IMR-90 (cell line): ENCODE measurements at places on chromosomes 5 and 9. TPM values are rescaled to one million over a fixed set of nuclear protein-coding genes. Genes with fewer than 3 reads are reported as not detected.

DNA sequence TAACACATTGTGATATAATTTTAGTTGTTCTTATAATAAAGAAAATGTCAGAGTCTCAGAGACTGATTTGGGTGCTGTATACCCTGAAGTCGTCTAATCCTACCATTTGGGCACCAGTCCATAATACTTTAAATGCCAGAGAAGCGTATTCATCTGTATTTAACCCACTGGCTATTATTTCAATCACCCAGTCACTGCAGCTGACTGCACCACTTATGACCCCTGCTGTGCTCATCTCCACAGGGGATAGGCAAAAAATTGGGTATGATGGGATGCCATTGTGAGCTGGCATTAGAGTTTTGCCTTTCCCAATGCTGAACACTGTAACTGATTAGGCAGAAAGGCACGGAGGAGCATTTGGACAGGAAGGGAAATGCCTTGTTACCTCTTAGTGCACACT lies 599.7 kb downstream of the CAAP1 start:
- DNase-seq: peak; percentile 52

Gene PLAC8L1
- not detected in 2 replicates for total RNA-seq

DNA sequence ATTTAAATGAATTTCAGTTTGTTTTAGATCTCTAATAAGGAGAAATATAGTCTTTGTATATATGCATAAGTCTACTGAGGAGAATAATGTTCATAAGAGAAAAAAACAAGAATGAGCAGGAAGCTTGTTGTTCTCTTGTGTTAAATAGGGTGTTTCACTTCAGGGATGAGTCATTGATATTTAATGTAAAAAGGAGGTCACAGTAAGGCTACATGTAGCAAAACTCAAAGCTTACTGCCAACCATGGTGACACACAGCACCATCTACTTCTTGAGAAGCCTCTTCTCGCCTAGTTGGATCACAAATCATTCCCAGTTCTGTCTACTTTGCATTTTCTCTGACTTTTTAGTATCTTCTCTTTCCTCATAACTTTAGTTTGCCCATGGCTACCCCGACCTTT lies 1466.0 kb upstream of the C9orf72 start:
- DNase-seq: no peak

GRCh38 chr9:6793203-6793602 lies 35.4 kb downstream of the KDM4C start:
- no peak for DNase-seq

Gene PTPN3
- total RNA-seq: 0.72 and 0.83 TPM in 2 replicates

- DNase-seq: peak; percentile 78
Measured at GRCh38 chr5:176784218-176785165, 25.9 kb upstream of the UNC5A start.

Gene ANKRD34B
- total RNA-seq: not detected in 2 replicates

DNA sequence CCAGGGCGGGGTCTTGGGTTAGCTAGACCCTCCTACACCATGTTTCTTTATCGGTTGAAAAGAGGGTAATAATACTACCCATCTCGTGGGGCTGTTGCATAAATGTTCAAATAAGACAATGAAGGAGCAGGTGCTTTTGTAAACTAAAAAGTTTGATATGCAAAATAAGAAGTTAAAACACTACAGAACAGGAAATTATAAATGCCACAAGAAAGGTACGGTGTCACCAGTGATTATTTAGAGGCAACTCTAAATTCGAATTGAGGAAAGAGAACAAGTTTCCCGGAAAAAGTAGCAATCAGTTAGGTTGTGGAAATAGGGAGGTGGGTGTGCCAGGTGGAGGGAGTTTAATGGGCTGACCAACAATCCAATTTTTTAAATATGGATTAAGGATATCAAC lies 2.5 kb upstream of the PHF19 start:
- no peak for DNase-seq

DNA sequence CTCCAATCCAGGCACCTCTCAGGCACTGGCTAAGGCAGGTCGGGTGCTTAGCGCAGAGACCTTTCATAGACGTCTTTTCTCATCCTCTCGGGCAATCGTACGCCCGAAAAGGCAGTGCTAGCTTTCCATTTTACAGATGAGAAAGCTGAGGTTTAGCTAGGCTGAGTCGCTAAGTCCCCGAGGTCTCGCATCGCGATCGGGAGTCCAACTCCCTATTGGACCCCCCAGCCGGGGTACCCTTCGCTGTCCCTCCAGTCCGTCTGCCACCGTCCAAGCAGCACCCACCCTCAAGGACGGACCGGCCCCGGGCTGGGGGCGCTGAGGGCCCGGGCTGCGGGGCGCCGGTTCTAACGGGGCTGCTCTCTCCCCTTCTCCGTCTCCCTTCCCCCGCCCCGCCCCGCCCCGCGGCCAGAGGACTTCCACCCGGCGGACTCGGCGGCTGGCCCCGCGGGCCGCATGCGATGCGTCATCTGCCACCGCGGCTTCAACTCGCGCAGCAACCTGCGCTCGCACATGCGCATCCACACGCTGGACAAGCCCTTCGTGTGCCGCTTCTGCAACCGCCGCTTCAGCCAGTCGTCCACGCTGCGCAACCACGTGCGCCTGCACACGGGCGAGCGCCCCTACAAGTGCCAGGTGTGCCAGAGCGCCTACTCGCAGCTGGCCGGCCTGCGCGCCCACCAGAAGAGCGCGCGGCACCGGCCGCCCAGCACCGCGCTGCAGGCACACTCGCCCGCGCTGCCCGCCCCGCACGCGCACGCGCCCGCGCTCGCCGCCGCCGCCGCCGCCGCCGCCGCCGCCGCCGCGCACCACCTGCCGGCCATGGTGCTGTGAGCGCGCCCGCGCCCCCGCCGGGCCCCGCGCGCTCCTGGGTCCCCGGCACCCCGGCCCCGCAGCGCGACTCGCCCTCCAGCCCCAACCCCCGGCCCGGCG lies 12.5 kb upstream of the EXOSC2 start:
- DNase-seq: peak; percentile 88

Gene PTPRD
- 0.18 and 0.28 TPM in 2 replicates for total RNA-seq

Gene SLC34A1
- total RNA-seq: not detected in 2 replicates
